ENCODE measurements at places on chromosomes 12 and 14.

GRCh38 chr12:113757221-113758002, 208.7 kb downstream of the RBM19 start:
- no peak for DNase-seq

DNA sequence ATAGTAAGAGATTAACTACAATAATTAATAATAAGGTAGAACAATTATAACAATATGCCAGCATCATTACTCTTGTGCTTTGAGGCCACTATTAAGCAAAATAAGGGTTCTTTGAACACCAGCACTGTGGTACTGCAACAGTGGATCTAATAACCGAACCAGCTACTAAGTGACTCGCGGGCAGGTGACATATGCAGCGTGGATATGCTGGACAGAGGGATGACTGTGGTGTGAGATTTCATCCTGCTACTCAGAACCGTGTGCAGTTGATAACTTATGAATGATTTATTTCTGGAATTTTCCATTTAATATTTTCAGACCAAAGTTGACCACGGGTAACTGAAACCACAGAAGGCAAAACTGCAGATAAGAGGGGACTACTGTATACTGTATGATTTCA, 34.4 kb downstream of the BMAL2 start:
- peak; percentile 31 for DNase-seq

GRCh38 chr14:101103321-101103901, 199.9 kb upstream of the RTL1 start:
- no peak for DNase-seq

DNA sequence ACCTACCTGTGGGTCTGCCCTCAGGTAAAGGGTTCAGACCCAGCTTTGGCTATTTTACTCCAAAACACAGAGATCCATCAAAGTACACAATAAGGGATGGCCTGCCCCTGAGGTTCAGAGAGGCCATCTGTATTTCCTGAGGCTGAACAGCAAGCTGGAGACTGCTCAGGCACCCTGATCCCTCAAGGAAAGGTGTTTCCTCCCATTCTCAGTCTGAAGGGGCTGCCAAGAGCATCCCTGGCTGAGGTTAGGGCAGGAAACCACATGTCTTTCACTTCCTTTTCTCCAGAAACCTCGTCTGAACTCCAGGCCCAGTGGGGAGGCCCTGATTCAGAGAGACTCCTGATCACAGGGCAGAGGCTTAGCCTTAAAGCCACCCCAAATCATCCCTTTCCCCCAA, 1.5 kb downstream of the RILPL1 start:
- peak; percentile 41 for DNase-seq
